ENCODE measurements at places on chromosomes 6 and 20.
A peak's percentile ranks its signal among the peaks of the same experiment; 100 is the strongest.

GRCh38 chr20:58406422-58407001 is 17.5 kb downstream of the VAPB start:
- no peak for DNase-seq

DNA sequence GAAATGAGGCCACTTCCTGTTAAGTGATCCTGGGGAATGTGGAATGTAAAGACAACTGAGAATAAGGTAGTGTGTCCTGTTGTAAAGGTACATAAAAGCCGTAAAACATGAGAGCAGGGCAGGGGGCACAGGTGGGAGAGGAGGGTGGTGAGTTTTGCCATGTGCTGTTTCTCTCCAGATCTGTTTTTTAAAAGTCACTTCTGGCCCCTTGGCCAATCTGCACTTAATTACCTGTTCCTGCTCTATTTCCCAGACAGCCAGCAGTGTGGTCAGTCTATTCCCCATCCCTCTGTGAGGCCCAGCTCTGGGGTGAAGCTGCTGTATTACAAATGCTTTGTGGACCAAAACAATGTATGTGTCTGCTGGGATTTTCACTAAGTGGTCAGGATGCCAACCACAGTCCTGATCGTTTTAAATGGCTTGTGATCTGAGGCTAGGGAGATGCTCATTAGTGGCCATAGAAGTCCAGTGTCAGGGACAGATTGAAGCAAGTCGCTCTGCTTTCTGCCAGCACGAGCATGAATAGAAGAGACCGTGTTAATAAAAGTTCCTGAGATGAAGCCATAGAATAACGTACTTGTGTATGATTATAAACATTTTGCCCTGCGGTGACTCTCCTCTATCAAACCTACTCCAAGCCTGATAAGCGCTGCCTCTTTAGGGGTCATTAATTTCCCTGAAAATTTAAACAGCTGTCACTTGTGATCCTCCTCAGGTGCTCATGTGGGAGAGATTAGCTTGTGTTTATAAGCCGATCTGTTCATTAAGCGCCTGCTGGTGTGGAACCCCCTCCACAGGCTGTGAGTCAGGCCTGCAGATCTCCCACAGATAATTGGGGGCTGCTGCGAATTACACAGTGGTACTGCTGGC is 111.8 kb upstream of the CENPW start:
- peak; percentile 24 for DNase-seq

- DNase-seq, result peak; percentile 47
These were observed 68.2 kb downstream of the PRDM1 start for GRCh38 chr6:106154326-106154725.

DNA sequence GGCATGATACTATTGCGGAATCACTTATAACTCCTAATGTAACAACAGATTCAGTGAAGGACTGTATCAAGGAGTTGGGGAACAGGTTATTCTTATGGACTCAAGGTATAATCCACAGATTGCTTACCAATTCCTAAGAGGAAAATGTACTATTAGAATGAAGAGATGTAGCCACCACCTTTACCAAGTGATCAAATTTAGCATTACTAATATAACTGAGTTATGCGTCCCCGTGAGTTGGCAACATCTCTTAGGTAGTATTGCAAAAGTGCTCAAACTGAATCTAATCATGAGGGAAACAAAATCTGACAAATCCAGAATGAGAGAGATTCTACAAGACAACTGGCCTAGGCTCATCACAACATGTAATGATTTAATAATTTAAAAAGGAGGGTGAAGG is 777 bp upstream of the SNRNP48 start:
- DNase-seq, result no peak

DNA sequence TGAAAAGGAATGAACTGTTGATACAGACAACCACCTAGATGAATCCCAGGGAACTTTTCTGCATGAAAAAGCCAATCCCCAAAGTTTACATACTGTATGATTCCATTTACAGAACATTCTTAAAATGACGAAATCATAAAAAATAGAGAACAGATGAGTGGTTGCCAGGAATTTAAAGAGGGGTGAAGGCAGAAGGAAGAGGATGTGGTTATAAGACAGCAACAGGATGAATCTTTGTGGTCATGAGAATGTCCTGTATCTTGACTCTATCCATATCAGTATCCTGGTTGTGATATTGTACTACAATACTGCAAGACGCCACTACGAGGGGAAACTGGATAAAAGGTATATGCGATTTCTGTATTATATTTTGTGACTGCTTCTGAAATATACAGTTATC is 70.1 kb upstream of the EMILIN3 start:
- DNase-seq, result no peak

GRCh38 chr6:105988812-105989577 is 97.1 kb upstream of the PRDM1 start:
- no peak for DNase-seq

DNA sequence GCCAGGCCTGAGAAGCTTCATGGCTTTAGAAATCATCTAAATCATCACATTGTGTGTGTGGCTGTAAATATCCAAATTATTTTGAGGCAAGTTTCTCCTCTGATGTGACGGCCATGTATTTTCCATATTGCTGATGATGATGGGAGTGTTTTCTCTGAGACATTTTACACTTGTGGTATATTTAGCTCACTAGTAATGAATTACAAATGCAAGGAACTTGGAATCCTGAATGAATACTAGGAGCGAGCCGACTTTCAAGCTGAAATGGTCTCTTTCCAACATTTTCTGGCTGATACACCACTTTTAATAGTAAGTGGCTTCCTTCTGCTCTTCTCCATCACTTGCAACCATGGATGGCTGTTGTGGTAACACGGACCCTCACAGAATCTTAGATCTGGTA is 41.3 kb downstream of the UTRN start:
- DNase-seq, result no peak

DNA sequence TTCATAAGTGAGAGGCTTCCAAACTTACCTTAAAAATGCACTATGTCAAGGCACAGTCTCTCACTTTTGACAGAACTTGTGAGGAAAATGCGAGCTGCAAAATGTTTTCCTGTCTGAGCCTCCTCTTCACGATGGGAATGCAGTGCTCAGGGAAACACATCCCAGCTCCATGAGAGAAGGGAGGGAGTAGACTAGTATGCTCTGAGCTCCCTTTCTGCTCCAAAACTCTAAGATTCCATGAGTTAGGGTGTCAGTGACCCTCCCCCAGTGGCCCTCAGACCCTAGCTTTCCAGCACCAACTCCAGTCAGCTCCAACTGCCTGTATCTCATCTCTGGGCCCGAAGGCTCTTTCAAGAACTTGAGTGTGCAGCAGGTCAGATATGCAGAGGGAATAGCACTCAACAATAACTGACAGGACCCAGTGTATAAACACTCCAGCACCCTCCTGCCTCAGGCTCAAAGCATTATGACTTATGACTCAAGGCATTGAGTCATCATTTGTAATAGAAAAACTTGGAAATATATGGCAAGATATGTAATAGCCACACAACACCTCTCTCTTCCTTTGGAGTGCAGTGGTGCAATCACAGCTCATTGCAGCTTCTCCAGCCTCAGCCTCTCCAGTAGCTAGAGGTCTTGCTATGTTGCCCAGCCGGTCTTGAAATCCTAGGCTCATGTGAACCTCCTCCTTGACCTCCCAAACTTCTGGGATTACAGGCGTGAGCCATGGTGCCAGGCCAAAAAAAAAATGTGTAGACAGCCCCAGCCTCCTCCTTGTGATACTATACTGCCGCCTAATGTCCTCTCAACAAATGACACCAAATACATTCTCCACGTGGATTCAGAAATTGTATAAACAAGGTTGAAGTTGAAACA is 16.7 kb upstream of the ENTPD6 start:
- peak; percentile 75 for DNase-seq

DNA sequence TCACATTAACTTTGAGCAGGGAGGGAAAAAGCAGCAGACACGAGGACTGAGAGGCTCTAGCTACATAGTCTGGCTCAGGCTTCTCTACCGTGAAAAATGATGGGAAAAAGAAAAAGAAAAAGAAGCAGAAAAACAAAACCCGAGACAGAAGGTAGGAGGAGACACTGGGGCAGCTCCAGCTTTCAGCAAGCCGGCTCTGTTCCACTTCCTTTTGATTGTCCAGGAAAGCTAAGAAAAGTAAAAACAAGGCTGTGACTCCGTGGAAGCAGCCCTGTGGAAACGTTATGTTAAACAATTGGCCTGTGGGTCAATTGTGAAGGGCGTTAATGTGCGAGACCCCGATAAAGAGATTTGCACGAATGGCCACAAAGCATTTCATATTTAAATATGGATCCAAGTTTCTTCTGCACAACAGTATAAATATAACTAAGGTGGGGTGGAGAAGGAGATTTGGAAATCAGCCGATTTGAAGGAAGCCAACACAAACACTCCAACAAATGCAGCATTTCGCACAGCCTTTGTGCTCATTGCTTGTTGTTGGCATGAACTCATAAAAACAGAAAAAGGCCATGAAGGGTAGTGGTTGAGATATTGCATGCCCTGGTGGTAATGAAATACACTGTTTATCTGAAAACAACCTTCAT is 236.9 kb upstream of the JAG1 start:
- DNase-seq, result peak; percentile 10

- DNase-seq, result no peak
These were observed 111.5 kb downstream of the SOBP start for GRCh38 chr6:107601406-107601805.

- no peak for DNase-seq
These were observed 28.6 kb upstream of the DACT2 start for GRCh38 chr6:168348186-168348585.

DNA sequence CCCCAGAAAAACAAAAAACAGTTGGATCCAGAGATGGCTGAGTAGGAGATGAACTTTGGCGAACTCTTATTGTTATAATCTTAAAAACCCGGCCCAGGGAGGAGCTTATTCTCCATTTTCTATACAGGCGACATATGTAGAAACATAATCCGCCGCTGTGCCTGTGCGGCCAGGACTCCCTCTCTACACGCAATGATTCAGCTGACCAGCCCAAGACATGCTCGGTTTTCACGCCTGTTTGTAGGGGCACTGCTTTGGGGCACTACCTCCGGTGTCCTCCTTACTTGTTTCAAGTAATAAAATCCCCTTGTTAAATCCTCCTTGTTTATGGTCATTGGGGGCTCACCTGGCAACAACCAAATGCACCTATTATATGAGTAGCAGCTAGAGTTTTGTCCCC is 89.9 kb downstream of the SEL1L2 start:
- peak; percentile 9 for DNase-seq

GRCh38 chr6:143579703-143580102 is 68.2 kb upstream of the FUCA2 start:
- DNase-seq, result no peak

DNA sequence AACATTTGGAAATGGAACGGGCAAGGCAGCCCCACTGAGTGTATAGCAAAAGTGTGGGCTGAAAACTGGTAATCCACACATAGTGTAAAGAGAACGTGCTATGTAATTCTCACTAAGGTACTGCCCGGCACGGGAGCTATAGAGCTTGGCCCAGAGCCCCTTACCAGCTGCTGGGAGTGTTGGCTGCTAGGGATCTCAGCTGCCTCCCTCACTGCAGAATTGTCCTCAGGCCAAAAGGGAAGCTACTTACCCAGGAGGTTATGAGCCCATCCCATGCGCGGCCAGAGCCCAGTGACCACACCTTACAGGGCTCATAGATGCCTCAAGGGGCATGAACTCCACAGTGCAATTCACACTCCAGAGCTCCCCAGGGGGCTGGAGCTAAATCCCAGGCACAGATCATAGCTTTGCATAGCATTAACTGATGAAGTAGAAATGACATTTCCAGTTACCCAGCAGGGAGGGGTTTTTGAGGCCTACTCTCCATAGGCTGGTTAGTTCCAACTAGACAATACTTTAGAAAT is 56.8 kb downstream of the LINC00237 start:
- DNase-seq, result no peak

DNA sequence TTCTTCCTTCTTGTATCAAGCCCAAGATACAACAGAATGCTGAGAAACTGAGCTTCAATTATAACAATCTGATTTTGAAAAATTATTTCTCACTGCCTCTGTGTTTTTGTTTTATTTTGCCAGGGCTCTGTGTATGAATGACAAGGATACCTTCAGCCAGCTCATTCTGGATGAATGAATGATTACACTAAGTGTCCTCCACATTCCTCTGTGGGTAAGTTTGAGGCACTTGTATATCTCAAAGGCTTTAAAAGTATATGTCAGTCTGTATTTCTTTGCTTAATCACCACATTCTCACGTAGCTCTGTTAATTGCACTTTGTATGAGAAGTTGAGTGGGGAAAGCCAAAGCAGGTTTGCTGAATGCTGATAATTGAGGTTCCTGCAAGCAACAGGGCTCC is 95.1 kb downstream of the TIAM2 start:
- no peak for DNase-seq

Measured in GM23338 (cell line).